ENCODE measurements at places on chromosomes 12 and 14. TPM values are rescaled to one million over a fixed set of nuclear protein-coding genes. Genes with fewer than 3 reads are reported as not detected.
A peak's percentile ranks its signal among the peaks of the same experiment; 100 is the strongest.

Gene CD4
- total RNA-seq: 11.1 TPM

DNA sequence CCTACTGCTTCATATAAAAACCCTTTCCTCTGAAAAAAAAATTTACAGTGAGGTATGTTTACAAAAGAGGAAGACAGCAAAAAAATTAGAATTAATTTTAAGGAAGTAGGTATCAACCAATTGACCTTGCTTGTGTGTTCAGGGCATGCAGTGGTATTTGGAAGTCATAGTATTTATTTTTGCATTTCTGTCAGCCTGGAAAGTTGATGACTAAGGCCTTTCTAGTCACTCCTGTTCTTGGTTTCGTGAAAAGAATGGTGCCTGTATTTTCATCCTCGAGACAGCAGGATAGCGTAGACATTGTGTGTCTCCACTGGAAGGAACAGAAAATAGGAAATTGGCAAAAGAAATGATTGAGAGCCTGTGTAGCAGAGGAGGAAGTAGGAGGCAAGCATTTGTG, 24.5 kb downstream of the SLC16A7 start:
- no peak for DNase-seq
- H3K4me1 ChIP-seq: peaks cover 56% of the 10 kb centered on the region
- H3K27me3 ChIP-seq: no peaks in the 10 kb centered on the region
- peaks cover 13% of the 10 kb centered on the region for H3K36me3 ChIP-seq

DNA sequence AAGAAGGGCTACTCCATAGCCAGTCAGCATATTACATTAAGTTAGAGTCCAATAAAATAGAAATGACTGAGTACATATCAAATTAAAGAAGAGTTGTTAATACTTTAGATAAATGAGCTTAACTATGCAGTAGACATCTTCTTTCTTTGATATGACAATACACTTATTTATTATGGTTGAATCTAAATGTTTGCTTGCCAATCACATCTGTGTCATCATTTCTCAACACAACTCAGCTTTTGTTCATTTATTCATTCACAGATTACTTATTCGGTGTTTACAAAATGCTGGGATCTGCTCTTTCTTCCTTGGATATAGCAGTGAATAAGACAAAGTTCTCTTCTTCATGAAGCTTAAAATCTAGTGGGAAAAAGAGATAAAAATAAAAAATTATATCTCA, 614.6 kb upstream of the ATP2B1 start:
- no peak for DNase-seq
- no peak overlapping the region for H3K27ac ChIP-seq
- no peaks in the 10 kb centered on the region for H3K36me3 ChIP-seq
- H3K4me3 ChIP-seq: no peak overlapping the region
- peaks cover 3% of the 10 kb centered on the region for H3K27me3 ChIP-seq

- peak; percentile 3 for DNase-seq
- no peak overlapping the region for H3K27ac ChIP-seq
- peaks cover 12% of the 10 kb centered on the region for H3K4me1 ChIP-seq
- peak overlapping the region; percentile 63 for H3K4me3 ChIP-seq
- H3K36me3 ChIP-seq: no peaks in the 10 kb centered on the region
These were observed 429 bp upstream of the PLEKHA5 start for GRCh38 chr12:19129122-19129485.

- H3K4me3 ChIP-seq: peak within 1 kb of the TSS; percentile 78
- peak within 1 kb of the TSS; percentile 66 for H3K27ac ChIP-seq
- no peaks in the 10 kb centered on the region for H3K36me3 ChIP-seq
These were observed at the start of gene RILPL1 for GRCh38 chr12:123533672-123534643. Gene RILPL1, minus strand, starts transcription at chr12:123533719. Its CDS starts 237 bp downstream, at chr12:123533482.

DNA sequence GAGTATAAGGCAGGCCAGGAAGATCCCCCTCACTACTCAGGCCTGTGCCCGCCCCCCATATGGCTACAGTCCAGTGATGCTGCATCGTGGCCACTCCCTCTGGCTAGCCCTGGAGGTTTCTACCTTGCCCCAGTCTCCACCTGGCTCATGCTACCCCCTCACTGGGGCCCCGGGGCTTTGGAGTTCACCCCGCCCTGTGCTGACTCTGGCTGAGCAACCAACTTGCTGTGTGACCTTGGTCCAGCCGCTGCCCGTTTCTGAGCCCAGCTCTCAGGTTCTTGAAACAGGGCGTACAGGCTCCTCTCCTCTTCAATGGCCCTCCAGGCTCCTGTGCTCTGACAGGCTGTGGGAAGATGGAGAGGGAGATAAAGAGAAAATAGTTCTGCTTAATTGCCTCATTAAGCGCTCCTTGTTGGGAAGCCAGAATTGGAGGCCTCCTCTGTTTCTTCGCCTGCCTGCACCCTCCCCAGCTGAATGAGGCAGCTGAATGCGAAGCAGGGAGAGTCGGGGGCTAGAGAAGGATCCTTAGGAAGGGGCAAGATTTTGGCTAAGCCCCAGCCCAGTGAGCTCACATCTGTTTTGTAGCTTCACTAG, 138.2 kb upstream of the NCOR2 start:
- no peak for DNase-seq
- H3K36me3 ChIP-seq: no peaks in the 10 kb centered on the region
- H3K4me3 ChIP-seq: no peak overlapping the region
- H3K27ac ChIP-seq: no peak overlapping the region
- no peaks in the 10 kb centered on the region for H3K27me3 ChIP-seq
